Natural killer cell (primary cell): ENCODE measurements at places on chromosomes 1 and 21. TPM values are rescaled to one million over a fixed set of nuclear protein-coding genes. Genes with fewer than 3 reads are reported as not detected.

The IL20 gene
- not detected for total RNA-seq

The PHLDA3 gene
- 1.1 TPM for total RNA-seq

The S100A7 gene
- not detected for total RNA-seq

The RHEX gene
- total RNA-seq = 0.24 TPM

The BRINP3 gene
- total RNA-seq = not detected
